Activated T-cell treated with anti-CD3 and anti-CD28 coated beads, Interleukin-2, amount 50 U/mL, for 72 hours (primary cell): ENCODE measurements at places on chromosomes 12 and 14.

DNA sequence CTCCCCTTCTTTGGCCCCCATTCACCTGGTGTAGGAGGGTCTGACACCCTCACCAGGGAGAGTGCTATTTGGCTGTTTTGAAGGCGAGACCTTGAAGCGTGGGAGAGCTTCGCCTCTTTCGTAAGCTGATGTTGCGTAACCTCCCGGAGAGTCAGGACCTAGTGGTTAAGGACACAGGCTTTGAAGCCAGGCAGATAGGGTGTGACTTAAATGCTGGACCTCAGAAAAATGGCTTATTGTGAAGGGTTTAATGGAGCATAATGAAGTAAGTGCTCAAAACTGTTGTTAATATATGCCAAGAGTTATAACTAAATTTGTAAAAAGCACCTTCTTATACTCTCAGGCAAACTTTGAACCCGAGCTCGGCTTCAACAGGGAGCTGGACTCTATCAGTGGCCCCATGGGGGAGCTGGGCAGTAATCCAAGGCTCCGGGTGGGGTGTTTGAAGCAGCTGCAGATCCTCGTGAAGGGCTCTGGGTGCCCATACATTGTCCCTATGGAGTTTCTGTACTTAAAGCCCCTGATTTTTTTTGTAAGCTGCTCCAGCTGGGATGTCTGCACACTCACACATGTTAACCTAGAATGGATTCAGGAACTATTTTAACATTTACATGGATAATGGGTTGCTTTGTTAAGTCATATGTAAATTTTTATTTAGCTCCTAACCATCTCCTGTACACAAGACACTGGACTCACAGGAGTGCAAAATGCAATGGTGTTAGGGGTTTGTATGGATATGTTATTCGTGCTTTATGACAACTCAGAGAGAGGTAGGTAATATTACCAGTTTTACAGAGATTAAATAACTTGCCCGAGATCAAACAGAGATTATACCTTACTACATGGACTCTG, 26.0 kb downstream of the PPFIBP1 start:
- no peak overlapping the region for H3K4me3 ChIP-seq
- no peak for DNase-seq
- peaks cover 48% of the 10 kb centered on the region for H3K27me3 ChIP-seq

DNA sequence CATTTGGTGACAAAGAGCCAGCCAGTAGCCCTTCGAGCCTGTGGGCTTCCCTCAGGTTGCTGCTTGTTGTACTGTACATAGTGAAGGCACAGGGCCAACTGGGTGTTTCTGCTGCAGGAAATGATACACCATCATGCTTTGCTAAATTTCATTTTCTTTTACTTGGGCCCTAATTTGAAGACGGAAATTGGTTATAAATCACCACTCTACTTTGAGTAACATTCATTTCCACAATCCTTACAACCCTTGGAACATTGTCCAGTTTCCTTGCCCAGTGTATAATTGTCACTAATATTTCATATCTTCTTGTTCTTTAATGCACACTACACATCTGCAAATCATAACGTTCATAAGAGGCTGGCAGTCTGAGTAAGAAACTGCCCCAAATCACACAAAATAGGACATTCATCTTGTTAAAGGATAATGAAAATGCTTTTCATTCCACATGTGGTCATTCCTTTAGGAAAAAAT, 30.2 kb downstream of the MSRB3 start:
- no peak overlapping the region for H3K4me3 ChIP-seq
- peaks cover 36% of the 10 kb centered on the region for H3K27me3 ChIP-seq
- H3K27ac ChIP-seq: no peak overlapping the region
- DNase-seq: no peak

- H3K4me3 ChIP-seq: no peak overlapping the region
- H3K36me3 ChIP-seq: no peaks in the 10 kb centered on the region
- no peak for DNase-seq
These were observed 17.8 kb downstream of the ACSS3 start for GRCh38 chr12:81095501-81096232.

GRCh38 chr14:49545071-49545470, 41.1 kb downstream of the RPS29 start:
- H3K4me1 ChIP-seq: no peaks in the 10 kb centered on the region
- no peak overlapping the region for H3K27ac ChIP-seq
- H3K27me3 ChIP-seq: no peaks in the 10 kb centered on the region
- no peak overlapping the region for H3K4me3 ChIP-seq
- no peak for DNase-seq

DNA sequence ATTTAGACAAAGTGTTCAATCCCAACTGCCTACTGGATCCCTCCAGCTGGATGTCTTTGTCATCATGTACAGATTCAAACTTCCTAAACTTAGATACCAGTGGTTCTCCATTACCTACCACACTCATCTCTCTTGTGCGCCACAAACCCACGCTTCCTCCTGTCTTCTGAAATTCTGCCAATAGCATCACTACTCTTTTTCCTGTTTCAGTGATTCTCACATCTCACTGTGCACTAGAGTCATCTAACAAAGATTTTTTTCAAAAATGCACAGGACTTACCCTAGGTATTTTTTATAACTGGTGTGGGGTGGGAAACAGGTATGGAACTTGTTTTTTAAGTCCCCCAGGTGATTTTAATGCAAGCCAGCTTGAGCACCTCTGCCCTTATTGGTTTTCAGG, 5.9 kb downstream of the PSMB5 start:
- H3K4me1 ChIP-seq: peaks cover 68% of the 10 kb centered on the region
- H3K27me3 ChIP-seq: no peaks in the 10 kb centered on the region
- peak overlapping the region; percentile 96 for H3K27ac ChIP-seq

DNA sequence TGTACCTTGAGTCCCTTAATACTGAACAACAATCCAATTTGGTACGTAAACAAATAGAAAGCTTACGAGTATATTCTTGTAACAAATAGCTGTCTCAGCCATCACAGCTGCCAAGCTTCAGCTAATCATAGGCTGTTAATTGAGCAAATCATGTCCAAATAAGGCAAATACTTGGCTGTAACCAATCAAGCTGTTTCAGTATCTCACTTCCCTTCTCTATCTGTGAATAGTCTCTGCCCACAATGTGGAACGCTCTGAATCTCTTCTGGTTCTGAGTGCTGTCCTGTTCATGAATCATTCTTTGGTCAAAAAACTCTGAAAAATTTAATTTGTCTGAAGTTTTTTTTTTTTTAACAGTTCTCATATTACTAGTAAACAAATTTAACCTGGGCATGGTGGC, 5.8 kb upstream of the NEMF start:
- H3K36me3 ChIP-seq: no peaks in the 10 kb centered on the region

- no peak overlapping the region for H3K4me3 ChIP-seq
- peaks cover 10% of the 10 kb centered on the region for H3K27me3 ChIP-seq
These were observed 77.1 kb downstream of the FGD4 start for GRCh38 chr12:32476446-32476845.
